ENCODE measurements at places on chromosomes 7 and 10.

DNA sequence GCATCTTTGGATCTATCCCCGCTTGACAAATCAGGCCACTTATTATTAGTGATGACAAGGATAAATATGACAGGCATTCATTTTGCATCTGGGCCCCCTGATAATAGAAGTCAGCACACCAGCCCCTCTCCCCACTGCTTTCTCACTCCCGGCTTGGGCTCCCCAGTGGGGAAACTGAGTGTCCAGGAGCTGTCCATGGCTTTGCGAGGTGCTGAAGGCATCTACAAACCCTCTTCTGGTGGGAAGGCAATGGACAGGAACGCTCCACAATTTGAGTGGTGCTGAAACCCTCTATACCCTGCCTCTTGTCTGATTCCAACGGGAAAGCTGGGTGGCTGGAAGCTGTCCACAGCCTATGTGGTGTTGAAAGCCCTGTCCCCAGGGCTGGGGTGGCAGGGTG, 61.7 kb upstream of the PCBD1 start:
- DNase-seq, result no peak

DNA sequence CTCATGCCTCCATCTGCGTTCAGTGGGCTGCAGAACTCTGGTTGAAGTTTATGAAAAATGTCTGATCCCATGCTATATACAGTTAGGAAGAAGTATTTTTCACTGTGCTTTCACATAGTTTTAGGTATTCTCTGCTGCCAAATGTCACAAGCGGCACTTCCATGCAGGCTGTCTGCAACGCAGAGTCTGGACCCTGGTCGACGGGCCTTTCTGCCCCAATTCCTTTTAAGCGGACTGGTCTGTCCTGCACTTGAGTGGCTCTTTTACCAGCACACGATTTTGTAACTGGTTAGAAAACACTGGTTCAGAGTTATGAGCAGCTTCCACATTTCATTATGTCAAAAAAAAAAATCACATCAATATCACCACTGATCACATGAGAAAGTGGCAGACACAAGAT, 143.0 kb downstream of the DIP2C start:
- DNase-seq, result no peak

DNA sequence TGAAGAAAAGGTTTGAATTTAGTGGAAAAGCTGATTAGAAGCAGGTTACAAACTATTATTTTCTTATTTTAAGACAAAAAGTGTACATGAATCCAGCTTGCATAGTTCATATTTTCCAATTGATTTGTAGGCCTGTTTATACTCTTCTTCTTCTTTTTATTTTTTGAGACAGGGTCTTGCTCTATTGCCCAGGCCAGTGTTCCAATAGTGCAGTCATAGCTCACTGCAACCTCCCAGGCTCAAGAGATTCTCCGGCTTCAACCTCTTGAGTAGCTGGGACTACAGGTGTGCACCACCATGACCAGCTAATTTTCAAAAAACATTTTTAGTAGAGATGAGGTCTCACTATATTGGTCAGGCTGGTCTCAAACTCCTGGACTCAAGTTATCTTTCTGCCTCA, 45.0 kb downstream of the ARL4A start:
- DNase-seq, result no peak

- no peak for DNase-seq
Measured at GRCh38 chr7:31028417-31028992, 23.6 kb upstream of the ADCYAP1R1 start.

- DNase-seq, result no peak
Measured at GRCh38 chr7:135463908-135464307, 46.0 kb downstream of the CNOT4 start.
